ENCODE measurements at places on chromosomes 11 and 22.

DNA sequence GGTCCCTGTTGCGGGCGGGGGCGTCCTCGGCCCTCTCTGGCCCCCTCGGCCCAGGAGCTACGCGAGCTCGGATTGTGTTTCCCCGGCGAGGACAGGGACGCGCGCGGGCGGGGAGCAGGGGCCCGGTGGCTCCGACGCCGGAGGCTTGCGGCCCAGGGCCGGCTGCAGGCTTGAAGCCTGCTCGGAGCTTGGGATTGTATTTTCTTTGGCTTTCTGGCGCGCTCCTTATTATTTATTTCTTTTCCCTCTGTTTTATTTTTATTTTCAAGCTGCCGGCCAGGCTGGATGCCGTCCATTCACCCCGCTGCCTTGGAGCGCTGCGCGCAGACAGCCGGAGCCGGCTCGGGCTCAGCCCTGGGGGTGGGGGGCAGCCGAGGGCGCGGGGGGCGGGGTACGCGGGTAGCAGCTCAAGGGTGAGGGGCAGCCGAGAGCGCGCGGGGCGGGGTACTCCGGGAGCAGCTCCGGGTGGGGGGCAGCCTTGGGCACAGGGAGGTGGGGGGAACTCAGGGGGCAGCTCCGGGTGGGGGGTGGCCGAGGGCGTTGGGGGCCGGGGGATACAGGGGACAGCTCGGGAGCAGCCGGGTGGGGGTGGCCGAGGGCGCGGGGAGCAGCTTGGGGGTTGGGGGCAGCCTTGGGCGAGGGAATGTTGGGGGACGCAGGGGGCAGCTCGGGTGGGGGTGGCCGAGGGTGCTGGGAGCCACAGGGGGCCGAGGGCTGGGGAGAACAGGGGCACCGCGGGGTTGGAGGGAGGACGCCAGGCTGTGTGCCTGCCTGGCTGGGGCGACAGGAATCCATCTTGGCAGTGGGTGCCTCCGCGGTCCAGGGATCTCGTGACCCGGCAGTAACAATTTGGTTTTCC lies 42.7 kb downstream of the KCNJ1 start:
- DNase-seq: no peak

DNA sequence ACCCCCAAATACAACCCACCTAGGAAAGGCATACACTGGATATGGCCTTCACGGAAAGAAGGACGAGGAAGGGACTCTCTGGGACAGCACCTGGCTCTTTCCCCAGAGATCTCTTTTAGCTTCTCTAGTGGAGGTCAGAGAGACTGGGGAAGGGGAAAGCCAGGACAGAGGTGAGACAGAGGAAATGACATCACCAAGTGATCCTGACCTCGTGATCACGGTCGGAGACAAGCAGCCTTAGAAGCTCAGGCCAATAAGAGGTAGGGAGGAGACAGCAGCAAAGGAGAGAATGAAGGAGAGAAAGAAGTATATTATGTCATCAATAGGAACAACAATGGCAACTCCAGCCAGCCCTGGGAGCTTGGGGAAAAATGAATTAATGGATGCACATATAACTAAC lies 15.4 kb upstream of the TMPRSS13 start:
- no peak for DNase-seq

- DNase-seq: no peak
Measured at GRCh38 chr11:129538323-129538722, 162.7 kb downstream of the BARX2 start.

- no peak for DNase-seq
Measured at GRCh38 chr22:39151329-39151975, 1.0 kb downstream of the CBX7 start.

DNA sequence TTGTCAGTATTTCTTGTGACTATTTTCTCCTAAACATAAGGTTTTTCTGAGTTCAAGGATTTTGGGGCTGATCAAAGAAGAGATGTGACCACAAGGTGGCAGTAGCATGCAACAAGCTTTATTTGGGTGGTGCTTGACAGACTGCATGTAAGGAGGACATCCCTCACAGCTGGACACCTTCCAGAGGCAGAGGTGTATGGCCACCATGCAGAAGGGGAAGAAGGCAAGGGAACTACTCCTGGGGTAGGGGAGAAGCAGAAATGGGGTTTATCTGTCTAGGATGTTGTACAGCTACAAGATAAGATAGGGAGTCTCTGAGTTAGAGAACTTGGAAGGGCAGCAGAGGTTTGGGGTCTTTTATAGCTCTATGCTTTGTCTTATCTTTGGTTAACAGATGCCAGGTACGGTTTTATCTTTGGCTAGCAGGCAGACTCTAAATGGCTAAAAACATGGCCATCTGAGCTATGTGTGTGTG lies 5.1 kb upstream of the BIRC2 start:
- peak; percentile 59 for DNase-seq

GRCh38 chr11:18457450-18457849 lies 1.8 kb downstream of the LDHAL6A start:
- DNase-seq: no peak

DNA sequence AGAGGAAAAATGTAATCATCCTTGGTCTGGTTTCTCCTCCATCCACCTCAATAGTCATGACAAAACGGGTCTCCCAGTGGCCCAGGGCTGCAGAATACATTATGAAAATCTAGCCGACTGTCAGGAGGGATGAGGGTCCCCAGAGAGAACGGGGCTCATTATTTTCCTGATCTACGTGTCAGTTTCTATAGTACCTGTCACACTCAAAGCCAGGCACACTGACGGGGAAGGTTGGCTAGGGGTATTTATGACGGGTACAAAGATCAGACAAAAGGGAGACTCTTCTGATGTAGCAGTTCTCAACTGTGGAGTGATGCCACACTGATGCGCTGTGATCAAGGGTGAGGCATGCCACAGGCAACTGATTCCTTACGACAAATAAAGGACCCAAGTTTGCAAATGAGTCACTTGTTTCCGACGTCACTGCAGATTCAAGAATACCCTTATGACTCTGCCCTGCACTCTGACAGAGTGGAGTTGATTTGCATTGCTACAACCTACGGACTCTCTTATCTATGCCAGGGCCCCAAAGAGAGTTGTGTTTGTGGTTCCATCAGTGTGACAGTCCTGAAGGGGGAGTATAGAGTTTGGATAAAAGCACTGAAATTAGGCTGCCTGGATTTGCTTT lies 188.2 kb upstream of the TBCEL start:
- no peak for DNase-seq

DNA sequence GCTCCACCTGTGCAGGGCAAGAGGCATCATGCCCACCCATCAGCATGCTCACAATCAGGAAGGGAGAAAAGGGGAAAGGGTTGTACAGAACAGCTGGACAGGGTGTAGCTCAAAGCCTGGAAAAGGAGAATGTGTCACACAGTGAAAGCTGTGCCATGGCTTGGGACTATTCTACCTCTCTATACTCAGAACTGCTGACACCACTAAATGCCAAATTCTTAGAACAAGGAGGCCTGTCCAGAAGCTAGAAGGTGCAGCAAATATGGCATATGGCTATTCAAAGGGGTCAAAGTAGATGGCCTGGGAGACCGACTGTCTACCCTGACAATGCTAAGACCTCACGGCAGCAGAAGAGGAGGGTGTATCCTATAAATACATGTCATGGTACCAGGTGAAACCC lies 12.8 kb downstream of the HPS4 start:
- no peak for DNase-seq

DNA sequence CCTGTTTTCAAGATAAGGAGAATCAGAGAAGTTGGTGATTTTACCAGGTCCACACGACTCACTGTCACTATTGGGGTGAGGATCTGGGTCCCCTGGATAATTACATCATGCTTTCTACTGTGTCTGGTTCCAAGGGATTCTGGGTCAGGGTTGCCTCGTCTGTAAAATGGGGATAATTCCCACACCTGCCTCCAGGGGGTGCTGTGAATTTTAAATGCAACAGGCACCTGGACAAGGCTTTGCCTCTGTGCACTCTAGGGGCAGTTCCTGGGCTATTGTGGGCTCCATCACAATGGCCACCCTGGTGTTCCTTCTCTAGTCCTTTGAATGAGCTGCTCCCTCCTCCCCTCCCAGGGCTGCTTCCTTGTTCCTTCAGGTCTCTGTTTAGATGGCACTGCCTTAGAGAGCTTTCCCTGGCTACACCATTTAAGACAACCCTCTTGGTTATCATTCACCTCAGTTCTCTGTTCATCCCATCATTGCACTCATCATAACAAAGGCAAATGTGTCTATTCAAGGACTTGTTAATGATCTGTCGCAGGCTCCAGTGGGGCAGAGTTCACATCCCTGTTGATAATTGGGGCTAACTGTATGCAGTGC lies 178.6 kb downstream of the MIAT start:
- no peak for DNase-seq

GRCh38 chr11:32092581-32093170 lies 1.8 kb downstream of the RCN1 start:
- no peak for DNase-seq

- no peak for DNase-seq
Measured at GRCh38 chr11:107598225-107599139, 7.5 kb downstream of the ELMOD1 start.

DNA sequence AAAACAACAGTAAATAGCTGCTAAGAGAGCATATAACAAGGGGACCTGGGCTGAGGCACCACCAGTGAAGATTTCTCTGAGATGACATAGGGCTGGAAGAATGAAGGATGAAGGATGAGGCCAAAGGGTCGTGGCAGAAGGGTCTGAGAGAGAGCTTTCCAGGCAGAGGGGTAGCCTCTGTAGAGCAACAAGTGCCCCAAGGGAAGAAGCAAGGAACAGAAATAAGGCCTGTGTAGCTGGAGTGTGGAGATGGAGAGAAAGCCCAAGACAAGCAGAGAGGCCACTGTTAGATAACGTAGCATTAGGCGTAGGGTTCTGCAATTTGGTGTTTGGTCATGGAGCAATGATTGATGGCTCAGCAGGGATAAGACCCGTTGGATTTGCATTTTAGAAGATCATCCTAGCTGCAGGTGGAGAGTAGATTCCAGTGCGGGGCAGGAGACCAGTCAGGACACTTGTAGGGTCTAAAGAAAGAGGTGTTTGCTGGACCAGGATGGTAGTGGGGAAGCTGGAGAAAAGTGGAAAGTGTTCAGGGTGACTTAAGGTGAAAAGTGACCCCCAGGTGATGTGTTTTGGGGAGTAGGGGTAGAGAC lies 47.6 kb downstream of the EXPH5 start:
- DNase-seq: no peak

- no peak for DNase-seq
Measured at GRCh38 chr11:70423523-70424505, 25.5 kb downstream of the CTTN start.

- DNase-seq: no peak
Measured at GRCh38 chr22:38782402-38783094, 11.4 kb downstream of the DNAL4 start.

DNA sequence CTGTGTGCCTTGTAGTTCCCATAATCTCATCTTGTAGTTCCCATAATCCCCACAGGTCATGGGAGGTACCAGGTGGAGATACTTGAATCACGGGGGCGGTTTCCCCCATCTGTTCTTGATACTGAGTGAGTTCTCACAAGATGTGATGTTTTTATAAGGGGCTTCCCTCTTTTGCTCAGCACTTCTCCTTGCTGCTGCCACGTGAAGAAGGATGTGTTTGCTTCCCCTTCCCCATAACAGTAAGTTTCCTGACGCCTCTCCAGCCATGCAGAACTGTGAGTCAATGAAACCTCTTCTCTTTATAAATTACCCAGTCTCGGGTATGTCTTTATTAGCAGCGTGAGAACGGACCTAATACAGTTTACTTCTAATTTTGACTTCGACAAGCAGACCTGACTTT lies 14.0 kb upstream of the SMIM38 start:
- no peak for DNase-seq

DNA sequence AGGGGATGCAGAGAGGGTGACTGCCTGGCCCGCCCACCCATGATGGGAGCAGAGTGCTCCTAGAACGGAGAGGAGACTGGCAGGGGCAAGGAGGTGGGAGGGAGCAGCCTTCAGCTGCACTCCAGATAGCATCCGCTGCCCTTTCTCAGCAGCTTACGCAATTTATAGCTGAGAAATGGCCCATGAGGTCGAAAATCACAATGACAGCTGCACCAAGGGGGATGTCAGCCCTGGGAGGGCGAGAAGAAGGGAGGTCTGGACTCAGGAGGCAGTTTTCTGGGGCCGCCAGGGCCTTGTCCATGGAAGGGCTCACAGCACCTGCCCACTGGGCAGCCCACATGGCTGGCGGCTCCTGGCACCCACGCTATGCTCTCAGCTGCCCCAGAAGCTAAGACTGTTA lies 17.6 kb upstream of the MOB2 start:
- no peak for DNase-seq

DNA sequence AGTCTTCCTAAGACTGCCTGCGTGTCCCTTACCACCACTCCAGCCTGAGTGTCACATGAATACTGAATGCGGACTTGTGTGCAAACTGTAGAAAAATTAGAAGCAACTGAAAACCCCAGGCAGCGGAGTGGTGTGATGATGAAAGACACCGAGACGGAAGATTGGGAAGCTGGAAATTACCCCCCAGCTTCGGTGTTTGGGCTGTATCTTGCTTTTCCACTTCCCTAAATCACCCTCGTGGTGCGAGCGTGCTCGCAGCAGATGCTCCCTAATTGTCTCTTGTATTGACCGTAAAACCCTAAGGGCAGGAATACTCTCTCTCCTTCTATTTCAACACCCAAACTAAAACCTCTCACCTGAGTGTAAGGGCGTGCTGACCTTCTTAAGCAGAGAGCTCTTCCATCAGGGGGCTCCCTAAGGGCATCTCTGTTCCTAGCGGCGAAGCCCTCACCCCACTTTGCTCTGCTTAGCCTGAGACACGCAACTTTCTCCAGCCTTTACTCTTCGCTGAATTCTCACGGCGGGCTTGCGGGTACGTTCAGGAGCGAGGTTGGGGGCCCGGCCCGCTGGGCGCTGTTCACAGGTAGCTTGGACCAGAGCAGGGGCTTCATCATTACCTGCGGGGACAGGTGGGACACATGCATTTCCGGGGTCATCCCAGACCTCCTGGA lies 62.4 kb downstream of the CRYBB2 start:
- DNase-seq: no peak

DNA sequence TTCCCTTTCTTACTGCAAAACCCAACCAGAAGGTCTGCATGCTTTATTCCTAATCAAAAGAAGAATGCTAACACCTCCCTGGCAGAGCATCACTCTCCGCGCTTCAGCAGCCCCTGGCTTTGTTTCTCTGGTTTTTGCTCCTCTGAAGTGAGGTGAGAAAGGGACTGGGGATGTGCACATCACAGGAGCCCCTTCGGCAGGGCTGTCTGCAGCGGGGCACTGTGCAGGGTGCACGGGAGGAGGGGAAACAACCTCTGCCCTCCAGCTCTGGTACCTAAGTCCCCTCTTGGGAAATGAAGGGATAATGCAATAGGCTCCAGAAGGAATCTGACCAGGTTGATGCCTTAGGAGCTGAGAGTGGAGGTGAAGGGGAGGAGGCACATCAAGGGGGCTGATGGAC lies 312.7 kb downstream of the NTM start:
- DNase-seq: no peak

Measured in NCI-H510A (cell line).